Kidney glomerular epithelial cell (primary cell): ENCODE measurements at places on chromosomes 2 and 18.

GRCh38 chr2:134943540-134943939 lies 24.9 kb downstream of the CCNT2 start:
- no peak for DNase-seq

- DNase-seq, result no peak
Measured at GRCh38 chr2:47345590-47345924, 57.4 kb upstream of the MSH2 start.

GRCh38 chr2:169637620-169638019 lies 53.5 kb downstream of the PPIG start:
- no peak for DNase-seq

- no peak for DNase-seq
Measured at GRCh38 chr18:25704494-25704893, 352.5 kb upstream of the ZNF521 start.

DNA sequence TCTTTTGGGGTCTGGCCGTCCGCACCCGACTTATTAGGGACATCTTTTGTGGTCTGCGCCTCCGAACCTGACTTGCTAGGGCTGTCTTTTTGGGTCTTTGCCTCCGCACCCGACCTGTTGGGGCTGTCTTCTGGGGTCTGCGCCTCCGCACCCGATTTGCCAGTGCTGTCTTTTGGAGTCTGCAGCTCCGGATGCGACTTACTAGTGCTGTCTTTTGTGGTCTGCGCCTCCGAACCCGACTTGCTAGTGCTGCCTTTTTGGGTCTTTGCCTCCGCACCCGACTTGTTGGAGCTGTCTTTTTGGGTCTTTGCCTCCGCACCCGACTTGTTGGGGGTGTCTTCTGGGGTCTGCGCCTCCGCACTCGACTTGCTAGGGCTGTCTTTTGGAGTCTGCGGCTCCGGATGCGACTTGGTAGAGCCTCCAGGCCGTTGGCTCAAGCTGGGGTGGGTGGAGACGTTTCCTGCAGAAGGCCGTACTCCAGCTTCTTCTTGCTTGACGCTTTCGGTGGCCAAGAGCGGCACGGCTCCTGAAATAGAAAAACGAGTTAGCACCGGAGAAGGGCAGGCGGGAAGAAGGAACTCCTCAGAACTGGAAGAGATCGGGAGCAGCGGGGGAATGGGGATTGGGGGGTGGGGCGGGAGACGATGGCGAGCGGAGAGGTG lies 498 bp downstream of the TGOLN2 start:
- DNase-seq, result no peak
